OCI-LY7 (cell line): ENCODE measurements at places on chromosomes 5 and 9.
A peak's percentile ranks its signal among the peaks of the same experiment; 100 is the strongest.

DNA sequence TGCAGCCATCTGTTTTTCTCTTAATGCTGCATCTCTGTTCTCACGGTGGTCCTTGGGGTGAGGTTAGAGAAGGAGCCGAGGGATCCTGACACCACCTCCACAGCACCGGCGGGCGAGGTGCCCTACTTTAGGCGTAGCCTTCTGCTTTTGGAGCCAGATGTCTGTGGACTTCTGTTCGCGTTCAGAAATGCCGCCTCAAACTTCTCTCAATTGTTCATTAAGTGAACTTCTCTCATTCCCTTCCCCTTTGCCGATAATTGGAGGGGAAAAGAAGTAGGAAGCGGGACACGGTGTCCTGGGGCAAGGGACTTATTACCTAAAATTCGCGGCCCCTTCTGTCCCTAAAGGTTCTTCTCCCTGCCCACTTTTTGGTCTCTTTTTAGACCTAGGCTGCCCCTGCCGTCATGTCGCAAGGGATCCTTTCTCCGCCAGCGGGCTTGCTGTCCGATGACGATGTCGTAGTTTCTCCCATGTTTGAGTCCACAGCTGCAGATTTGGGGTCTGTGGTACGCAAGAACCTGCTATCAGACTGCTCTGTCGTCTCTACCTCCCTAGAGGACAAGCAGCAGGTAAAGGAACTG, 455 bp downstream of the KIF20A start:
- DNase-seq, result peak; percentile 44

DNA sequence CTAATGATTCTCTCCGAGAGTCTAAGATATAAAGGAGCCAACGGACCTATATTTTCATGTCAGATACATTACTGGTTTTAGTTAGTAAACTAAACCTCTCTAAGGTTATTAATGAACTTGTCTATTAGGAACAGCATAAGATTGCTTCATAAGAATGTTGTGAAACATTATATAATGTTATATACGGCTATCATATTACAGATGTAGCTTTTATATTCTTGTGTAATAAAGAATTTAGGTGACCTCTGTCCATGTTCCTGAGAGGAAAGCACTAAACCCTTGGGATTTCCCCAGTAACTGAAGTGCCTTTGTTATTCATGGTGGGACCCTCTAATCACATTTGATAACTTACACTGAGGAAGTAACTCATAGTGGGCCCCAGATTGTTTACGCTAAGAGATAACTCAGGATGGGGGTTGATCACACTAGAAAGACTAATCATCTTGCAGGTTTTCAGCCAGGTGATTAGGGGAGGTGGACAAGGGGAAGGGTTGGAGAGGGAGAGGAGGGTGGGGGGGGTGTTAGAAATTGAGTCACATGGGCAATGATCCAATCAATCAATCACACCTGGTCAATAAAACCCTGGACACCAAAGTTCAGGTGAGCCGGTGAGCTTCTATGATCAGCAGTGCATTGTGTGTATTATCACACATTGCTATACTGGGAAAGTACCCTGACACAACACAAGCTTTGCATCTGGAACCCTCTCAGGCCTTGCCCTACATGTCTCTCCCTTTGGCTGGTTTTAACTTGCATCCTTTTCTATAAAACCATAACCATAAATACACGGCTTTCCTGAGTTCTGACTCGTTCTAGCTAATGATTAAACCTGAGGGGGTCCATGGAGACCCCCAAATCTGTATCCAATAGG, 25.8 kb downstream of the ECPAS start:
- DNase-seq, result no peak

- no peak for DNase-seq
These were observed 85.0 kb upstream of the COL5A1 start for GRCh38 chr9:134556531-134557068.

DNA sequence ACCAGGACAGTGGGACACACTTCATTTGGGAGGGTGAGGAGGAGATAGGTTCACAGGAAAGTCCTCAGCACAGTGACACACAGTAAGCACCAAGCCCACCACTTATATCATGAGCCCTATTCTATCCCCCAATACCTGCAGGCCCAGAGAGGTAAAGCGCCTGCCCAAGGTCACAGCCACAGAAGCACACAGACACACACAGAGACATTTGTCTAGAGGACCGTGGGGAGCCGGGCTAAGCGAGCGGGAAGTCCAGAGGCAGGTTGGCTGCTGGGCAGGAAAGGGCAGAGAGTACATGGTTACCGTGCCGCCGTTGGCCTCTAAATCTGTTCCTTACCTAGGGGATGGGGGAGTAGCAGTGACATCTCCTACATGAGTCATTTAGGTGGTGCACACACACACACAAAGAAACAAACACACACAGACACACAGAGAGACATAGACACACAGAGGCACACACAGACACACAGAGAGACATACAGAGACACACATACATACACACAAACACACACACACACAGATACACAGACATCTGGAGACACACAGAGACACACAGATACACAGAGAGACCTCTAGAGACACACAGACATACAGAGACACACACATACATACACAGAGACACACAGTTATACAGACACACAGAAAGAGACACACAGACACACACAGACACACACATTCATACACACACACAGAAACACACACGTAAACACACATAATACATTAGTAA, 15.9 kb upstream of the DUSP1 start:
- no peak for DNase-seq

DNA sequence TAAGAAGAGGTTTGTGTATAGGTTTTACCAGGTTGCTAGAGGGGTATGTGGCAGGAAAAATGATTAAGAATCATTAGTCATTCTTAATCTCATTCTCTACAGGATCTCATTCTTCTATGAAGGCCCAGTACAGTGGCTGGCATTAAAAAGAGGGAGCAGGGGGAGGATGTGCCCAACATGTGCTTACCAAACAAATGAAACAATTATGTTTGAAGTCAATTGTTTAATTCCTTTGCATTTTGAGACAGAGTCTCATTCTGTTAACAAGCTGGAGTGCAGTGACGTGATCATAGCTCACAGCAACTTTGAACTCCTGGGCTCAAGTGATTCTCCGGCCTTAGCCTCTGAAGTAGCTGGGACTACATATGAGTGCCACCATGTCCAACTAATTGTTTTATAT, 23.0 kb downstream of the FNIP1 start:
- DNase-seq, result no peak

DNA sequence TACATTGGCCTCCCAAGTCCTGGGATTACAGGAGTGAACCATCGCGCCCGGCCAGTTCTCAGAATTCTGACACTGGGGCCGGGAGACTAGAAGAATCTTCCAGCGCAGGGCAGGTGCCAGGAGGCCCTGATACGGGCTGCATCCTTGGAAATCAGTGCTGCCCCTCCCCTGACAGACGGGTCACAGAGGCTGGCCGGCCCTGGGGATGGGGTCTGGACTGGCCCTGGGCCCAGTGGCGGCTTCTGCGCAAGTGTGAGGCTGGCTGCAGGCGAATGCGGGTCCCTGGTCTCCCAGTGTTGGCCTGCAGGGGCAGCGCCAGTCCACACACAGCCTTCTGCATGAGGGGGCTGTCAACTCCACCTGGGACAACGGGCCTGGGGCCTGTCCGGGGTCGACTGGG, 831 bp upstream of the TBC1D9B start:
- DNase-seq, result peak; percentile 22

DNA sequence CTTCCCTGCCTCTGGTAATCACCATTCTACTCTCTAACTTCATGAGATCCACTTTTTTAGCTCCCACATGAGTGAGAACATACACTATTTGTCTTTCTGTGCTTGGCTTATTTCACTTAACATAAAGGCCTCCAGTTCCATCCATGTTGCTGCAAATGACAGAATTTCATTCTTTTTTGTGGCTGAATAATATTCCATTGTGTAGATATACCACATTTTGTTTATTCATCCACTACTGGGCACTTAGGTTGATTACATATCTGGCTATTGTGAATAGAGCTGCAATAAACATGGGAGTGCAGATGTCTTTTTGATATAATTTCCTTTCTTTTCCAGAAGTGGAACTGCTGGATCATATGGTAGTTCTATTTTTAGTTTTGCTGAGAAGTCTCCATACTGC, 28.7 kb downstream of the SHOC1 start:
- no peak for DNase-seq

- no peak for DNase-seq
These were observed 34.5 kb upstream of the TYRP1 start for GRCh38 chr9:12658531-12659209.

DNA sequence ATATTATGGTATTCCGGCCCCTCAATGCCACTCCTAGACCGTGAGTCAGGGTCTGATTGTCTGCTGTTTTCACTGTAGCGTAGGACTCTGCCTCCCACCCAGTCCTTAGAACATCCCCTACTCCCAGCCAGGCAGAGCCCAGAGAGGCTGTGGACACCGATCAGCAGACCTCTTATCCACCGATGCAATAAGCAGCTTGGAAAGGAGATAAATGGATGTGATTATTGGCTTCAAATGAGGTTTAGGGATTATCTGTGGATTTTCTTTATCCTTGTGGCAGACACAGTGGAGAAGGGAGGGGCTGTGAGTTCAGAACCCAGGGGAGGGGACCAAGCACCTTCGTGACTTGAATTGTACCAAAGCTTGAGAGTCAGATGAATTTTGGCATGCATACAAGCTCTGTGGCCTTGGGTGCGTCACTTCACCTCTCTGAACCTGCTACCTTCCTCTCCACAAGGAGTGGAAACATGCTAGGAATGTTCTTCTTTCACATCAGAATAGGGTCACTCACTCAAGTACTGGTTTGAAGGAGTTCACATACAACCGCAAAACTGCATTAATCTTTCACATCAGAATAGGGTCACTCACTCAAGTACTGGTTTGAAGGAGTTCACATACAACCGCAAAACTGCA, 83.1 kb upstream of the CPLX2 start:
- DNase-seq, result no peak

DNA sequence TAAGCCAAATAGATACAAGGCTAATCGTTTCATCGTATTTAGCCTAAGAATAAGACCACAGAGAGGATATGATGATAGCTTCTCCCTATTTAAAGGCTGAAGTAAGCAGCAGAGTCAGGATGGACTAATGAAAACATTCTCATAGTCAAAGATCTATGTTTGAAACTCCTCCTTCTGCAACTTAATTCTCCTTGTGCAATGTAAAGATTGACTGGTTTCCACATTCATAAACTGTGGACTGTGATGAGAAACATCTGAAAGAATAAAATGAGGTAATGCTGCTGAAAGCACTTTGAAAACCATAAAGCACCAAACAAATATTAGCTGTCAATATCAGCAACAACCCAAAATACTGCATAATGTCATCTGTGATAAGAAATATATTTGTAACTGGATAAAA, 361.9 kb downstream of the CSNK1G3 start:
- DNase-seq, result no peak

GRCh38 chr9:114826431-114826830, 20.6 kb upstream of the TNFSF15 start:
- no peak for DNase-seq

GRCh38 chr5:59831326-59832010, 62.1 kb downstream of the PDE4D start:
- no peak for DNase-seq

DNA sequence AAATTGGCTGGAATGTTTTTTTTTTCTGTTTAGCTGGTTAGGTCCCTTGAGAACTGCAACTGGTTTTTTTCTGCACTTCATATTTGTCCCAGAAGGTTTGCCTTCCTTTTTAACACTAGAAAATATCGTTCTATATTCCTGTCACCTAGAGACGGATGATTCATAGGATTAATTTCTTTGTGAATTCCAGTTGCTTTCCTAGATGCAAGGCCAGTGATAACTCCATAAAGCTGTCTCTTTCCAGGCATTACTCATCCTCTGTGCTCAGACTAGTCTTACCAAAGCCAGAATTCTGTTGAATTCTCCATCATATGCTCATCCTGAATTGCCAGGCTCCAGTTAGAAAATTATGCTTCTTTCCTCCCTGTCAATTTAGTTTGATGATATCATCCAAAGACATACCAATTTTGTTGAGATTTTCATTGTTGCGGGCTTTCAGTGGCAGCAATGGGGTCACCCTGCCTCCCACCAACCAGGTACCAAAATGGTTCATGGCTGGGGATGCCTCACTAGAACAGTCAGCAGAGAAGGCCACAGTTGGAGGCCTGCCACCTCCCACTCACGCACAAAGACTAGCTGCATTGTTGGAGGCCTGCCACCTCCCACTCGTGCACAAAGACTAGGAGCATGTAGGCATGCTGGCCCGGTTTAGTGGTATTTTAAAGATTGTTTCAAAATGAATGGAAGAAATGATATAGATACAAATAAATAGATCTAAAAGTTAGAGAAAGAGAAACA, 8.5 kb downstream of the BAAT start:
- DNase-seq, result no peak

DNA sequence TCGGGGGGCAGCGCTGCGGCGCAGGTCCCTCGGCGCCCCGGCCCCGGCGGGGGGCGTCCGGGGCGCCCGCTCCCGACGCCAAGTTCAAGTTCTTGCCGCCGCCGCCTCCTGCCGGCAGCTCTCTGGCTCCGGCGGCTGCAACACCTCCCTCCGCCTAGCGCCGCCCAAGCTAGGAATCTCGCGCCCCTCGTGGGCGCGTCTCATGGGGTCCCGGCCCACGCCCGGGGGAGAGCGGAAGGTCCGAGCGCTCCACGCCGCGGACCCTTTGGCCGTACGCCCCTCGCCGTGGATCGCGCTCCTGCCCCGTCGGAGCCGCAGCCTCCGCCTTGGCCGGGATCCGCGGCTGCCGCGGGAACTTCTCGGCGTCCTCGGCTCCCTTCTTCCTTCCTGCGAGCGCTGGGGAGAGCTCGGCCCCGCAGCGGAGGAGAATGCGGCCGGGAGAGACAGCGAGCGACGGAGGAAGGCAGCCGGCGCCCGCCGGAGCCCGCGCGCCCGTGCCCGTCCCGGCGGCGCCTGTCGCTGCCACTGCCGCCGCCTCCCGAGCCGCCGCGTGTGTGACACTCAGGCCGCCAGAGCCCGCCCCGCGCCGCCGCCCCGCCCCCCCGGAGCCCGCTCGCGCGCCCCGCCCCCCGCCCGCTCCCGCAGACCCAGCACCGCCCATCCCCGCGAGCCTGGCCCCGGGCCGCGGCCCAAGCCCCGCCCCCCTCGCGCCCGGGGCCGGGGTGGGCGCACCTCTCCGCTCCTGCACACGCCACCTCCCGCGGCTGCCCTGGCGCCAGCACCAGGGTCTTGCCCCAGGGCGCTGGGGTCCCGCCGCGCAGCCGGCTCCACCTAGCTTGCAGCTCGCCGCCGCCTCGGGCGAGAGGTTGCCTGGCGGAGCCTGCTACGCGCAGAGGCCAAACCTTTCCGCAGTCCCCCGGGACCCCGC, at the start of gene SHB:
Gene SHB, minus strand, starts transcription at position 527 of the 928 bp plus-strand sequence. CDS start 582 bp downstream, outside the sequence.
- DNase-seq, result peak; percentile 62

DNA sequence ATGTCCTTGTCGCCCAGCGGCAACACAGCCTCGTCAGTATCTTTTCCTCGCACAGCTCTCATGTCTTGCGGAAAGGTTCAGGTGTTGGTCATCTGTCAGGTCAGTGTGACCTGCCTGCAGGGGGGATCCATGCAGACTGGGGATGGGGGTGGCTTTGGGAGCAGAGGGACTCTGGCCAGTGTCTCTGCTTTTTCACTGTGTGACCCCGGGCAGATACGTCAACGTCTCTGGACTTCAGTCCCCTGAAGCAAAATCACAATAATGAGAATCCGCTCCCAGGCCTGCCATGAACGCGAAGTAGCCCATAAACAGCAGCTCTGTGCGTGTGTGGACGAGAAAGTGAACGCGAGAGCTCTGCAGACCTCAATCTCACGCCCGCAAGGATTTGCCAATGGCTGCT, 75.7 kb upstream of the FCN1 start:
- no peak for DNase-seq

GRCh38 chr5:32612134-32612888, 27.0 kb downstream of the SUB1 start:
- no peak for DNase-seq

GRCh38 chr9:128703616-128704355, 1.5 kb downstream of the PKN3 start:
- no peak for DNase-seq
